Activated CD8-positive, alpha-beta memory T cell treated with anti-CD3 and anti-CD28 coated beads, Interleukin-2, amount 50 U/mL, for 4 hours (primary cell): ENCODE measurements at places on chromosomes 2 and 18.

DNA sequence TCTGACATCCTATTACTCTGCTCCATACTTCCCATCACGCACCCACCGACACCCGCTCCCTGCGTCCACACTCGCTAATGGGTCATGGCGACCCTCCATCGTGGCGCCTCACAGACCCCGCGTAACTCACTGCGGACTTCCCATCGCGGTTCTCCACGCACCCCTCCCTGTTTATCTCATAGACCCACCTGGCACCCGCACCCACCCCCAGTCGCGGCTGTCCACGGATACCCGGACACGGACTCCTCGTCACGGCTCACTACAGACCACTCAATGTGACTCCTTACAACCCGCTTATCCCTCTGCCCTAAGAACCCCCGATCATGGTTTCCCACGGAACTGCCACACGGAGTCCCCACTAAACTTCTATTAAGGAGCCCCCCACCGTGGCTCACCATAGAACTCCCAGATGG lies 458 bp downstream of the CXXC1 start:
- peak; percentile 30 for DNase-seq

DNA sequence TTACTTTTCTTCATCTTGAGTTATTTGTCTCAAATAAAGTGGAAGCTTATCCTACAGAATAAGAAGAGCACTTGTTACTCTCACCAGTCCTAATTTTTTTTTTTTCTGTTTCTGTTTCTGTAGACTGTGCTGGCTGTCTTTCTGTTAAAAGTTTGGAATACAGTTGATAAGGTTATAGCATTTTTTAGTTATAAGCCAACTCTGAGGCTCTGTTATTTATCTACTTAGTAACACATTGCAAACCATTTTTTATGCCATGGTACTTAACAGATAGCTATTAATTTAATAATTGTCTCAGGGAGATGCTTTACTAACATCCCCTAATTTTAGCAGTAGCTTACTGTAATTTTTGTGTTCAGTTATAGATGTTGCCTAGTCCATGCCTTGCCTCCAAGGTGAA lies 37.9 kb downstream of the CREB1 start:
- no peak for DNase-seq

- DNase-seq: no peak
These were observed 22.7 kb upstream of the HDAC4 start for GRCh38 chr2:239423551-239423950.

- no peak for DNase-seq
These were observed 1.4 kb upstream of the XRCC5 start for GRCh38 chr2:216107760-216108159.

GRCh38 chr18:68660354-68661183 lies 54.3 kb downstream of the TMX3 start:
- no peak for DNase-seq

DNA sequence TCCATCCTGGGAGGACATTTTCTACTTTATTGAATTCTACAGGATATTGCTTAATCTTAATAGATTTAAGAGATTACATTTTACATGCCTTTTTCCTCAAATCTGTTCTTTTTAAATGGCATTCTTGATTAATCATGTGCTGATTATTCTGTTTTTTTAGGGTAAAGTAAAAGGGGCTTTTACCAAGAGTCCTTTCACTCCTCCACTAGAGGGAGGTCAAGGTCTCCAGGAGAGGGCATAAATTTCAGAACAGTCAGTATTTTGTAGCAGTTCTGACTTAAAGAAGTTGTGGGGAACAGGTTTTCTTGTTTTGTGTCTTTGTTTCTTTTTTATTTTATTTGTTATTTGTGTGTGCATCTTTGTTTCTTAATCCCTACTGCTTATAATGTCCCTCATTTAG lies 25.4 kb downstream of the WDR75 start:
- no peak for DNase-seq

GRCh38 chr2:217738061-217738460 lies 264.7 kb downstream of the TNS1 start:
- no peak for DNase-seq
